Activated CD4-positive, alpha-beta T cell treated with anti-CD3 and anti-CD28 coated beads for 36 hours (primary cell): ENCODE measurements at places on chromosomes 6 and 20. TPM values are rescaled to one million over a fixed set of nuclear protein-coding genes. Genes with fewer than 3 reads are reported as not detected.

DNA sequence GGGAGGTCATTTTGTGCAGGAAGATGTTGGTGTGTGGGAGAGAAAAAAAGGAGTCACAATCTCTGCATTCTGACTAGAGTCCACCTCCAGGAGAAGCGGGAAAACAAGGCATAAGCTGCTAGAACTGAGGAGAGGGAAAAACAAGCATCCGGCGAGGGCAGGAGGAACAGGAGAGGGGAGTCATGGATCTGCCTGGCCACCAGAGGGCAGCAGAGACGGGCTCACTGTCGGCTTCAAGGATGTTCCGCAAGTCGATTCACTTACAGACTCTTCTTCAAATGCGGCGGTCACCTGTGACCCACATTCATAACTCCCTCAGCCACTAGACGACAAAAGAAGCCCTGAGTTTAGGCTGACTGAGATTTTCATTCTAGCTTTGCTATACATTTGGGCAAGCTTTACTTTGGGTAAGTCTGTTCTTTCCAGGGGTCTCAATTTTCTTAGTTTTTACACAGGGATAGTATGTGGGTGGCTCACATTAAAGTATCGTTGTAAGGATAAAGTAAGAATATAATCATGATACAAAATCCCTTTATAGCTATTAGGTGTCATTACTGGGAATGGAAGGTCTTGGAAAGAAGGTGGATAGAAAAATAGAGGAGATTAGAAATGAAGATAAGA is 6.6 kb upstream of the BTNL2 start:
- peak; percentile 93 for DNase-seq

Gene DUSP15
- total RNA-seq, result not detected

DNA sequence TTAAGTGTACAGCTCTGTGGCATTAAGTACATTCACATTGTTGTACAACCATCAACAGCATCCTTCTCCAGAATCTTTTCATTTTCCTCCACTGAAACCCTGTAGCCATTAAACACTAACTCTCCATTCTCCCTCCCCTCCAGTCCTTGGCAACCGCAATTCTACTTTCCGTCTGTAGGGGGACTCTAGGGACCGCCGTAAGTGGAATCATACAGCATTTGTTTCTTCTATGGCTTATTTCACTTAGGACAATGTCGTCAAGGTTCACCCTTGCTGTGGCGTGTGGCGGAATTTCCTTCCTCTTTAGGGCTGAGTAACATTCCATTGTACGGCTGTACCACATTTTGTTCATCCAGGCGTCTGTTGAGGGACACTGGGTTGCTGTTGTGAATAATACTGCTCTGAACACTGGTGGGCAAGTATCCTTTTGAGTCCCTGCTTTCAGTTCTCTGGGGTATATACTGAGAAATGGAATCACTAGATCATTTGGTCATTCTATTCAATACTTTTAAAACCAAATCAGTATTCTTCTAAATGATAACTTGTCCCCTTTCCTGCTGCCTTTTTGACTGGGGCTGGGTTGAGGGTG is 50.7 kb downstream of the PPP1R3G start:
- DNase-seq, result peak; percentile 59

DNA sequence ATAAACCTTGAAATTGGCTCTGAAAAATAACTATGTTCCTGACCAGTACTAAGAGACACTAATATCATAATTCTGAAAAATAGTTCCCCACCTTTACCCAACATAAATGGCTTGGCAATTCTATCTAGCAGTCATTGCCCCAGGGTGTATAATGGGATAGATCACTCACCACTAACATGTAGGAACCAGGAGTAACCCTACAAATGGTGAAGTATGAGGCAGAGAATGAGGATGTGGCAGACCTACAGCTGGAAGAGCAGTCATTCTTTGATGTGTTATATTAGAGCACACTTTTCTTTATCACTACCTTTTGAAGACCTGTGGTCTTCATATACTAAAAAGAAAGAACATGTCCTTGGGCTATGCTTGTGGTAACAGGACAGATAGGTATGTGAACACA is 136.5 kb upstream of the SYNDIG1 start:
- DNase-seq, result no peak

Gene FRK
- 0.02 TPM for total RNA-seq

DNA sequence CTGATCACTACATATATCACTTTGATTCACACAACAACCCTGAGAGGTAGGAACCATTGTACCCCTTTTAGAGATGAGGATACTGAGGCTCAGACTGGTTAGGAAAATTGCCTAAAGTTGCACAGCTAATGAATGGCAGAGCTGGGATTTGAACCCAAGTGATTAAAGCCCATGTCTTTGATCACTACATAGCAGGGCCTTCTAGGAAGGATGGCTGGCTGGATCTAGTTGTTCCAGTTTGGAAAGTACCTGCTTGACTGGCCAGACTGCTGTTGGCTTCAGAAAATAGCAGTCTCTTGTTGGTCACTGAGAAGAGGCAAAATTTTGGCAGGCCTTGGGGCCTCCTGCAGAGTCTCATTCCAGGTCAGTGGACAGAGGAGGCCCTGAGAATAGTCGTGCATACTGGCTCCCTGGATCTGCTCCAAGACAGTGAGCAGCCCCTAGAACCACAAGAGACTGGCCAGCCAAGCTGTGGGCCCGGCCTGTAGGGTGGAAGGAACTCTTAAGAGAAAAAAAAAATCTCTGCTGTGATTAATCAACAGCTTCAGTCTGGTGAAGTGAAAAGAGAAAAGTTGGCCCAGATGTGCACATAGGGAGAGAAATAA is 17.5 kb downstream of the PPARD start:
- DNase-seq, result no peak

GRCh38 chr6:83474309-83474708 is 38.0 kb upstream of the PRSS35 start:
- no peak for DNase-seq

Gene TPX2
- 179 TPM for total RNA-seq

Gene GABRR1
- total RNA-seq, result not detected

DNA sequence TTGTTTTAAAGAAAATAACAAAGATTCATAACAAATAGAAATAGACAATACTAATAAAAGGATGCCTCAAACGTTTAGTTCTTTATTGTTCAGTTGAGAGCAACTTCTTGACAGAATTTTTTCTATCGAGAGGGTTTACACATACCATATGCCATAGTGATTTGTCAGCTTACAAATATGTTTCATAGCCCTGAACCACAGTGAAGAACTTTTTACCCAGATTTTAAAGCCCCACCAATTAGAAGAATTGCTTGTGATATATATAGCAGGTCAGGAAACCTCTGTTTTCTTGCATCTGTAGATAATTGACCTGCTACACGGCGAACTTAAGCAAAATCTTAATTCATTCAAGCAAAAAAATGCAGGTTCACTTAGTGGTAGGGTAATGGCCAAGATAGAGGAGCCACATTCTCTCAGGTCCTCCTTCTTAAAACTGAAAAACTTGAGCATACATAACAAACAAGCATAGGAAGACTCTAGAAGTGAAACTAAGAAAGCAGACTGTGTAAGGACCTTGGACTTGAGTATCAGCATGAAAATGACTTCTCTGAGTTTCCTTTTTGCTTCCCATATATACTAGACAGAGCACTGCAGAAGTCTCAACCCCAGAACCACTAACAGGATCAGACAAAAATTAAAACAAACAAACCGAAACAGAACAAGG is 39.5 kb downstream of the CRISP1 start:
- DNase-seq, result no peak

GRCh38 chr20:31608251-31608945 is 3.3 kb downstream of the ID1 start:
- DNase-seq, result peak; percentile 22

GRCh38 chr6:38671885-38672467 is 31.0 kb downstream of the GLO1 start:
- peak; percentile 41 for DNase-seq

Gene PIGU
- 21.1 TPM for total RNA-seq

DNA sequence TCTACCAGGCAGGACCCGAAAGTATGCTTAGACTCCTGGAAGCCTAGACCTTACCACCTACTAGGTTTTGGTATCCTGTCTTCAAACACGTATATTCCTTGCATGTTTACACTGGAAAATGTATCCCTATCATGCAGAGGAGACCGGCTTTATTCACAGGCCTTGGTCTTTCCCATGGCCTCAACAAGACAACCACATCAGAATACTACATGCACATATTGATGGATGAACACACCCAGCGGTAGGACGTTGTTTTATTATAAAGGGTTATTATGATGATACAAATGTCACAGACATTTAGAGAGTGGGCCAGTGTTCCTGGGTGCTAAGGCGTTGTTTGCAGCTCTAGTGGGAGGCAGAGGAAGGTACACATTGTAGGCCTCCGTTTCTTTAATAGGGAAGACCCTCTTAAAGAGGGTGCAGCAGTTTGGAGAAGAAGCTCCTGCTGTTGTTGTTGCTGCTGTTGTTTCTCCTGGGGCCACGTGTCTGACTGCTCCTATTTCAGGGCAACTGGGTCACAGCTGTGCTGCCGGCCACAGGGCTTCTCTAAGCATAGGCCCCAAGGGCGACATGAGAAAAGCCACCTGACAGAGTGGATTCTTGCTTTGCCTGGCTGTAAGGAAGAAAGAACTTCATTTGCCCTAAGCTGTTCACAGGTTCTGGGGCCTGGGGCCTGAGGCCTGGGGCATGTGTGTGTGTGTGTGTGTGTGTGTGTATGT is 98.3 kb upstream of the SASH1 start:
- no peak for DNase-seq

GRCh38 chr20:434661-435419 is 26.7 kb downstream of the RBCK1 start:
- no peak for DNase-seq

DNA sequence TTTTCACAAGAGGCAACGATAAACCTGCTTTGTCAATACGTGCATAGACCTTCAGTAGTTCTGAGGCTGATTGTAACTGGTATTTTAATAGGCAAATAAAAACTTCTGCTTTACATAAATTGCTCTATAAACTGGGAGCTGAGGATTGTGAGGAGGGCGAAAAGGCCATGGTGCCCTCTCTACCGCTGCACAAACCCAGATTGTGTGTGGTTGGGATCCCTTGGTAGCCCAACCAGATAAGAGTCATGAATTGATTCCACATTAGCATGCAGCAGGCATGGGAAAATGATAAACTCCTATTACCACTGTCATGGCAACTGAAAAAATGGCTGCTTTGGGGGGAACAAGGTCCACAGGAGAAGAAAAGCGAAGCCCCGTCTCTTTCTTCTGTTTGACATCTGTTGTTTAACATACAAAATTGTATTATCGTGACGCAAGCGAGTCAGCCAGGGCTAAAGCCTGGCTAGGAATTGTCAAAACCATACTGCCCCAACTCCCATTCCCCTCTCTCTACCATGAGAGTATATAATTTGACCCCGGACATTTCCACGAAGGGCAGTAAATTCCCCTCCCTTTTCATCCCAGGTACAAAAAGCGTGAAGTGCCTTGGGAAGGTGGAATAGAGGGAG is 157.8 kb upstream of the SALL4 start:
- no peak for DNase-seq

Gene TRAPPC3L
- total RNA-seq, result not detected

- DNase-seq, result no peak
Measured at GRCh38 chr6:151627689-151628444, 134.1 kb downstream of the CCDC170 start.
